ENCODE measurements at places on chromosomes 7 and 10.
A peak's percentile ranks its signal among the peaks of the same experiment; 100 is the strongest.

- DNase-seq = no peak
Observed at GRCh38 chr7:113684165-113684564, 234.6 kb downstream of the PPP1R3A start.

GRCh38 chr10:67306588-67307205, 380.9 kb downstream of the LRRTM3 start:
- peak; percentile 7 for DNase-seq

DNA sequence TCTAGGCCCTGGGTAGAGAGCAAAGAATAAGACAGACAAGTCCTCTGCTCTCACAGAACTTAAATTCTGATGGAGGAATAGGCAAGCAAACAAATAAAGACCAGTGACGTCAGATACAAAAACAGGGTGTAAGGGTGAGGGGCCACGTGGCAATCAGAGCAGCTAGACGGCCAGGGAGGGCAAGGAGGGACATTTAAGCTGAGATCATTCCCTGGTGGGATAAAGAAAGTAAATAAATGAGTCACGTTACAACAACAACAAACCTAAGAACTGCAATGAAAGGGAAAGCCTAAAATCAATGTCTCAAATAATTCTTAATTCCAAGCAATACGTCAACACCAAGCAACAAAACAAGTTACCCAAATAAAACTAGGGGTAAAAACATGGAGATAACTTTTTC, 21.8 kb downstream of the STN1 start:
- DNase-seq = no peak

- DNase-seq = no peak
Observed at GRCh38 chr7:127848241-127848640, 183.0 kb downstream of the LRRC4 start.

DNA sequence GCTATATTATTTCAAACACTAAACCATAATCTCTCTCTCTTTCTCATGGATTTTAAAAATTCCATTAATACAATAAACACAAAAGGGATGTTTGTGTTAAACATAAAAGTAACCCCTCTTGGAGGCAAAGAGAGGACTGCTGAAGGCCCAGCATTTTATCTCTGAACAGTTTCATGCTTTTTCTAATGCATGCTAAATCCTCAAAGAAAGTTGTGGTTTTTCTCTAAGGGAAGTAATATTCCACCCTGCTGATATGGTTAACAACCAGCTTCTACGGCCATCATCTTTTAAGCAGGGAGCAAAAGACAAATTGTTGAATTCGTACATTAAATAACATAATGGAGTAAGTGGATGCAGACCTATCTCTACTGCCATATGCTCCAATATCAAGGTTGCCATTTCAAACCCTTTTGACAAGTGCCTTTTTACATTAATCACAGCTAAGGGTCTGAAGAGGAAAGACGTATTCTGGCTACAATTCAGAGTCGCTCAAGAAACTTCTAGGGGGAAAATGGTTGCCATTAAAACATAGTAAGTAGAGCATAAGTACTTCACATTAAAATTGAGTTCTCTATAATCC, 103.1 kb downstream of the SLC25A13 start:
- no peak for DNase-seq

DNA sequence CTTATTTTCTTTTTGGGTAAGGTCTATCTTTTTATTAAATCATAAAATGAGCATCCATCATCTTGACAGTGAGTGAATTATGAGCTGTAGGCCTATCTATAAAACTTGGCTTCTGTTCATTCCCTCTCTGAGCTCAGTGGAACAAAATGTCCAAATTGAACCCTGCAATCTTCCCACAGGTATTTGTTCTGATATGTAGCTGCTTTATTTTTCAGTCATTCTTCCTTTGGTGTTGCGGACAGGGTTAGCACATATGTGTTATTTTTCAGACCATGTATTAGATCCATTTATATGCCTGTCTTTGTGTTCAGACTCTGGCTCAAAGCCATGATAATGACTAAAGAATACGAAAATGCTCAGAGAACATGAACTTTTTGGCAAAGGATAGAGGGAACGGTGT, 201.6 kb upstream of the KIAA1217 start:
- no peak for DNase-seq

- no peak for DNase-seq
Observed at GRCh38 chr10:74047871-74048270, 50.0 kb downstream of the VCL start.

- no peak for DNase-seq
Observed at GRCh38 chr10:132113766-132114365, 48.1 kb downstream of the JAKMIP3 start.

DNA sequence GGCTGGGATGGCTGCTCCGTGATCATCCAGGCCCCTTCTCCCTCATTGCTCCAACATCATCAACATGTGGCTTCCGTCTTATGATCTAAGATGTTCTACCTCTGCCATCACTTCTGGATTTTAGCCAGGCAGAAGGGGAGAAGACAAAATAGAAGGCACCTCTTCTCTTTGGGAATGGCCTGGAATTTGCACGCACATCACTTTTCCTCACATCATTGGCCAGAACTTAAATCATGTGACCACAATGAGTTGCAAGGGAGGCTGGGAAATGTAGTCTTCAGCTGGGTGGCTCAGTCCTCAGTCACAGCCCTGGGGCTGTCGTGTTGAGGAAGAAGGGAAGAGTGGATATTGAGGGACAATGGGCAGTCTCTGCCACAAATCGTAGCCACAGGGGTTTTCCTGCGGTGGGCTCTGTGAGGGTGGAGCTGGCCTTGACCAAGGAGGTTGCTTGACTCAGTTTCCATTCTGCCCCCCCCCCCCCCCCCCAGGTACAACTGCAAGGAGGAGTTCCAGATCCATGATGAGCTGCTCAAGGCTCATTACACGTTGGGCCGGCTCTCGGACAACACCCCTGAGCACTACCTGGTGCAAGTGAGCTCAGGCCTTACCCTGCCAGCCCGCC, 50.3 kb downstream of the PALD1 start:
- DNase-seq = no peak

DNA sequence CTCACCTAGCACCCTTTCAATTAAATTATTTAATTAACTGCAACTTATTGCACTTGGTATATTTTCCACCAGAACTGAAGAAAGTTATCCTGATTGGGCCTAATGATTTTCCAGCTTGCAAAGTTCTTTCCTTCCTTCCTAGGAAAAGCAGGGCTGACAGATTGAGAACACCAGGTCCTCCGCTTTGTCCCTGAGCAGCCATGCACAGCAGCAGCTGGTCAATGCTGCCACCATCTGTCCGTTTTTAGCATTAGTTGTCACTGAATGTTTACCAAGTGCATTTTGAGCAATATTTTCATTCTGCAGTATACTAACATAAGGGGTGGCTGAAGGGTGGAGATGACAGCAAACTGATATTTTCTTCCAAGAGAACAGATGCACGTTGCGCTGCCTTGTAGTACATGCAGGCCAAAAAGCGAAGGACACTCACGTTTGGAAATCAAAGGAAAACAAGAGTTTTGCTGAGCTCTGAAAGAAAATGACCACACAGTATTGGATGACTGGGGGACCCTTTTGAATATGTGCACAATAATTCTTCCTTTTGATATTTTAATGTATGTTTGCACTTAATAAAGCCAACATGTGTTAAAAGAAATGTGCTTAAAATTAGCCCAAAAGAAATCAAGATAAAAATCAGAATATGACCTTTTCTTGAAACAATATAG, 248.8 kb upstream of the PTN start:
- peak; percentile 45 for DNase-seq

DNA sequence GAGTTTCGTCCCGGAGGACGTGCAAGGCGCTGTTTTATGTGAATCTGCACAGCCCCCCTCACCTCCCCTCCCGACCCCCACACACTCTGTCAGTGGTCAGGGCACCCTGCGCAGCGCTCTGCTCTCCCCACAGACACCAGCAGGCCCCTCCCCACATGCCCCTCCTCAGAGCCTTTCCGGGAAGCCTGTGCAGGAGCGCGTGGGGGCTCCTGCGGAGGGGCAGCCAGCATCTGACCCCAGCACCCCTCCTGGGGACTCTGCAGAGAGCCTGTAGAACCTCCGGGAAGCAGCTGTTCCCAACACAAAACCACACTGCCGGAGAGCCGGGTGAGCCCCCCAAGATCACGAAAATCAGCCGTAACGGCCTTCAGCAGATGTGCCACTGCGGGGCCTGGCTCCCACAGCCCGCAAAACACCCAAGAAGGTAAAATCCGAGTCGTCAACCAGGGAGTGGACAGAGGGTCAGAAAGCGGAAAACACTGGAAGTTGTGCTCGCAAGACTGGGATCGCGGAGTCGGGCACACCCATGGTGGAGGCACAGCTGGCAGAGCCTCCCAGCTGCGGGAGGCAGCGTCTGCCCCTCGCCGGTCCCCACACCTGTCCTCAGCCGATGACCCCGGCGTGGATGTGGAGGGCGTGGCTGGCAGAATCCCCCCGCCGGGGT, 53.8 kb upstream of the PDGFA start:
- no peak for DNase-seq

- no peak for DNase-seq
Observed at GRCh38 chr7:158856883-158857668, 718 bp downstream of the DYNC2I1 start.

All from putamen (tissue), 1 donor.